HS-5 (cell line): ENCODE measurements at places on chromosomes 11 and 22.

- DNase-seq, result no peak
Measured at GRCh38 chr22:49717322-49717919, 110.3 kb downstream of the BRD1 start.

GRCh38 chr11:11636671-11637070 is 14.9 kb upstream of the GALNT18 start:
- no peak for DNase-seq

DNA sequence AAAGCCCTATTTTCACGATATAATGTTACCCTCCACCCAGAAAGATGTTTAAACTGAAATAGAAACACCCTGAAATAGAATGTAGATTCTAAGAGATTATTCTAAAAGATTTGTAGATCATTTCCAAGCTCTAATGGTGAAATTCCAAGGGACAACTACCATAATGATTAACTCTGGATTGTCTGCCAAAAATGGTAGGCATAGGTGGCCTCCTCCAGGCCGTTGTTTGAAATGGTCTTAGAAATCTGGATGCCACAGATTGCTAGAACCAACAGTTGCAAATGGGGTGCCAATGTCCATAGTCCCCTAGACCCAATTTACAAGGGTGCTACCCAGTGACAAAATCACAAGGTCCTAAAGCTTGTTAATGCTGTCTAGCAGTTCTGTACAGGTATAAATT is 6.7 kb upstream of the SLC6A5 start:
- no peak for DNase-seq

GRCh38 chr22:26672060-26672471 is 14.7 kb downstream of the MIAT start:
- DNase-seq, result no peak

GRCh38 chr11:69172674-69173073 is 16.9 kb downstream of the SMIM38 start:
- no peak for DNase-seq

DNA sequence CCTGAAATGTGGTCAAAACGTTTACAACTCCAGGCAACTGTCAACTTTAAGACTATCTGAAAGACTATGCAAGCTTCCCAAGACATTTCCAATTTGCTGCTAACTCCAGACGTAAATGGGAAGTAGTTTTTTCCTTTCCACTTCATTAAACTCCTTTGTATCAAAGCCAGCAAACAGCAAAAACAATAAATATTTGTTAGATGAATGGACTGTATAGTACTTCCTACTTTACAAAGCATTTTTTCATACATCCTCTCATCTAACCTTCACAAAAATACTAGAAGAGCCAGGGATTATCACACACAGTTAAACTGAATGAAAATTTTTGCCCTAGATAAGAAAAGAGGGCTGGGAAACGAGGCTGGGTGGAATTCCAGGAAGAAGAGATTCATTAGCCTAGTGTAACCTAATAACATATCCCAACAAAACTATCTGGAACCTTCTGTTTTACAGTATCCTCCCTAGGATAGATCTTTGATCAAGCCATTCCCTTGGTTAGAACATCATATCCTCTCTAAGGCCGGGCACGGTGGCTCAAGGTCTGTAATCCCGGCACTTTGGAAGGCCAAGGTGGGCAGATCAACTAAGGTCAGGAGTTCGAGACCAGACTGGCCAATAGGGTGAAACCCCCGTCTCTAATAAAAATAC is 10.4 kb downstream of the NUP98 start:
- DNase-seq, result no peak

DNA sequence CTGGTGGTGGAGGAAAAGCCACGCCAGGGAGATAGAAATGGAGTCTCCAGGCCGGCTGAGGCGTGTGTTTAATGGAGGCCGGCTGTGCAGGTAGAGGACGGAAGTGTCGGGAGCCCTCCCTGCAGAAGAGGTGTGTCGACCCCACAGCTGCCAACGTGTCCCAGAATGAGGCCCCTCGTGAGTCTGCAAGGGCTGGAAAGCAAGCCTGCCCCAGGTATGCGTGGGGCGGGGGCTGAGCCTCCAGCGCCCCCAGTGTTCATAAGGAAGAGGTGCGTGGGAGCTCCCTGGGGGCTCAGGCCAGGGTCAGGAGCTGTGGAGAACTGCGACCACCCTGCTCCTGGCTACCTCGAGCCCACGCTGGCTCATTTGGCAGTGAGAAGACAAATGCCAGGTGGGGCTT is 38.0 kb upstream of the JAM3 start:
- DNase-seq, result no peak

- no peak for DNase-seq
Measured at GRCh38 chr11:35146711-35147110, 7.7 kb downstream of the CD44 start.

- no peak for DNase-seq
Measured at GRCh38 chr11:36426226-36426848, 83.7 kb downstream of the TRAF6 start.

GRCh38 chr22:17113600-17113999 is 7.6 kb downstream of the TMEM121B start:
- DNase-seq, result no peak

DNA sequence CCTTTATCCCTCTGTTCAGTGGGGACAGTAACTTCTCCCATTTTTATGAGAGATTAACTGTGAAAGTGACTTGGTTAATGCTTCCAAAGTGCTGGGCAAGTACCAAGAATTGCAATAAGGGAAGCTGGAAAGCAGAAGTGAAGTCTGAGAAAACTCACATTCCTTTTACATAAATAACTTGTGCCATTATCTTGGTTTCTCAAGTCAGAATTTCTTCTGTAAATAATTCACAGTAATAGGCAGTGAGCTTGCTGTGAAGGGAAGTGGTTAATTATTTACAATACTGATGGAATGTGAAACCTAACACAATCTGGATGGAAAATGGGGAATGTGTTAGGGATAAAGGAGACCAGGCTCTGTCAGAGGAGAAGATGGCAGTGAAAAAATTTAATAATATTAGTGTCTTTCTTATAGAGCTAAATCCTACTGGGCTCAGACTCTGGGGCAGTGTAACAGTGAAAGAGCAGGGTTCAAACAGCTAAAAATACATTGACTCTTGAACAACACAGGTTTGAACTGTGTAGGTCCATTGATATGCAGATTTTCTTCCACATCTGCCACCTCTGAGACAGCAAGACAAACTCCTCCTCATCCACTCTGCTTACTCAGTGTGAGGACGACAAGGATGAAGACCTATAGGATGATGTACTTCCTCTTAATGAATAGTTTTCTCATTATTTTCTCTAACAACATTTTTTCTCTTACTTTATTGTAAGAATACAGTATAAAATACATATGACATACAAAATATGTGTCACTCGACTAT is 251.5 kb upstream of the ISX start:
- no peak for DNase-seq

DNA sequence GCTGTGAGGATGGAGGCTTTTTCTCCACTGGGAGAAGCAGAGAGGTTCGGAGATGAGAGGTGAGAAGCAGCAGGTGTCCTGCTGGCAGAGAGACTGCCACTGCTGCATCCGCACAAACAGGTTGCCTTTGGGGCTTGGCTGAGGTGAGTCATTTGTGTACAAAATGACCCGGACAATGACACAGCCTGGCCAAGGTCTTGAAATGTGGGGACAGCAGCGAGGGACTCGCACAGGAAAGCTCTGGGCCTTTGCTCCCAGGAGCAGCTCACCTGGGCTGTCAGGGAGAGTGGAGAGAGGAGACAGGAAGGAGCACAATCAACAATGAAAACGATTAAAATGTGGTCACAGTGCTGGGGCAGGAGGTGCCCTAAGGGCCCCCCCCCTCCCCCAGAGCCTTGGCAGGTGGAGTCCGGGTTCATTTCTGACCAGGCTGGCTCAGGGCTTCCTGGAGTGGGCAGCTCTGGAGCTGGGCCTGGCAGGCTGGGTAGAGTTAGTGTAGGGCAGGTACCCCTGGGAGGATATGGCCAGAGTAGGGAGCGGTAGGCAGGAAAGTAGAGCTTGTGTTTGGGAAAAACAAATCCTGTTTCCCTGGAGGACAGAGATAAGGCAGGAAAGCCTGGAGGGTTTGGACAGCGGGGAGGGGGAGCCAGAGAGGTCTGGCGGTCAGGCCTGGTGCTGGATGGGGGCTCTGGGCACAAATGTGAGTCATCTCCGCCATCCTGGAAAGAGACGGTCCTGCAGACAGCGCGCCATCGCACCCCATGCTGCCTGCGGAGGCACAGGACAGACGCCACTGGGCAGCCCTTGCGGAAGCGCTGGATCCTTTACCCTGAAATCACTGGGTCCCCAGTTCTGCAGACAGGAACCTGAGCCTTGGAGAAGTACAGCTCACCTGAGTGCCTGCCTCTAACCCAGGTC is 37.8 kb upstream of the CELSR1 start:
- no peak for DNase-seq

- no peak for DNase-seq
Measured at GRCh38 chr11:74933765-74934164, 15.1 kb downstream of the XRRA1 start.

DNA sequence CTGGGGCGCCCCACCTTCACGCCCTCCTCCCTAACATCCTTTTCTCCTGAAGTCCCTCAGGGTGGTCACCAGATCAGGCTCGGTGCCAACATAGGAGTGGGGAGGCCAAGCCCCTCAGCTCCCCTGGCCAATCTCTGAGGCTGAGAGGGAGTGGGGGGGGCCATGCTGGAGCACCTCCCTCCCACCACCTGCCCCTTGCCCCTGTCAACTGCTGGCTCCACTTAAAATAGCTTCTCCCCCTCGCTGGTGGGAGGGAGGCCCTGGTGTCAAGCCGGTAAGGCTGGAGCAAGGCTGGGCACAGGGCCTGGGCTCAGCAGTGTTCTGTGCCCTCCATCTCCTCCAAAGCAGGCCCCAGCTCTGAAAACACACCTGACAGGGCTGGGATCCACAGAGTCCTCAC is 4.9 kb downstream of the PLXNB2 start:
- no peak for DNase-seq

GRCh38 chr11:862081-862661 is 19.5 kb downstream of the TSPAN4 start:
- DNase-seq, result no peak

- no peak for DNase-seq
Measured at GRCh38 chr22:26273011-26273675, 103.9 kb downstream of the SEZ6L start.

DNA sequence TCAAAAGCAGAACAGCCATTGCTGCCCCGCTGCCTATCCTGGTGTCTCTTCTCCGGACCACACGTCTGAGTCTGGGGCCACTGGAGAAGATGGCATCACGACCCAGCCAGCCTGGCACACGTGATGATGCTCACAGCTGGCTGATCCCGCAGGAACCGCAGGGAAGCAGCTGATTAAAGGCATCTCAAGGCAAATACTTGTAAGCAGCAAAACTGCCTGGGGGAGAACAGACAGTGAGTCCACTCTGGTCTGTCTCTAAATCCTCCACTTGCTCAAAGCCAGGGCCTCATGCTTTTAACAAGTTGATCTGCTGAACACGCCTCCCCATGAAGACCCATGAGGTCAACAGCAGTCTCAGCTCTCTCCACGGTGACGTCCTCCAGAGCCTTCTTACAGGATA is 108.6 kb downstream of the BRD1 start:
- DNase-seq, result no peak

GRCh38 chr22:29726512-29727130 is 6.8 kb downstream of the CABP7 start:
- DNase-seq, result no peak

DNA sequence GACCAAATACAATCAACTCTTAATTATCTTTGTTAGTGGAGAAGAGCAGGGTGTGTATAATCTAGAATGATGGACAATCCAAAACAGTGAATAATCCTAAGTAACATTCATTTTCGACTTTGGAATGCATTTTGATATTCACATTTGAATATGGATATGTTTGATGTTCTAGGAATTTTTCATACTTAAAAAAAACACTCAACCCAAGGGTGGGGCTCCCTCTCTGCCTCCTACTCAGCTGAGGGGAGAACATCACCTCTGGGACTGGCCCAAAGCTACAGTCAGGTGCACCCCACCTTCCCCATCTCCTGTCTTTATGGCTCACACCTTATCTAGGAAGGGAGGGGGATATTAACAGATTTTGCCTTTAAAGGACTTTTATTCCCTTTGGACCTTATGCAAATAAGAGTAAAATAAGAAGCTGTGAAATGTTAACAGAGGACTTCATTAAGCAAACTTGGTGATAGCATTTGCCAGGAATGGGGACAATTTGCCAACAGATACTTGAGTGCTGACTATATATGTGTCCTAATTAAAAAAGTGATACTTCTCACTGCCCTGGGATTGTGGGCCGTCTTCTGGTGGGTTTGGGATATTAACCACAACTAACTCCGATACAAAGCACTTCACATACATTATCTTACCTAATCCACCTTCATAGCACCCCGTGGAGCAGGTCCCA is 187.0 kb downstream of the ST3GAL4 start:
- no peak for DNase-seq

DNA sequence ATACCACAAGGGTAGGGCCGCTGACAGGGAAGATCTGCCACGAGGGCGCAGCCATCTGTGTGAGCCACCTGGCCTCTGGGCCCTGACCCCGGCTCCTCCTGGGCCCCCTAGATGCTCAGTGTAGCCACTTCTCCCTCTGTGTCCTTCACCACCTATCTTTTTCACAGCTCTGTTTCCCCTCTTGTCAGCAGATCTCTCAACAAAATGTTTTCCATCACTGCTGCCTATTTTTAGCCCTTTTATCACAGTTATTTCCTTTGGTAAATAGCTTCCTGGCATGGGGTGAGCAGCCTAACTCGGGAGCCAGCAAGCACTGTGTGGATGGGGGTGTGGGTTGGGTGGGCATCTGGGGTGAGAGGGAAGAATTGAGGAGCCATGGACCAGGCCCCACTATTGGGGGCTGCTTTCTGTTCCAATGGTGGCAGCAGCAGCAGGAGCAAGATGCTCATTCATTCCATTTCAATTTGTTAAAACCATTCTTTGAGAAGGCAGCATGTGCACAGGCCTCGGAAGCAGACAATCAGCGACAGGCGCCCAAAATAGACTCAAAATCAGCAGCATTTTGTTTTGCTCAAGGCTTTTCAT is 135.2 kb upstream of the NAV2 start:
- DNase-seq, result no peak

DNA sequence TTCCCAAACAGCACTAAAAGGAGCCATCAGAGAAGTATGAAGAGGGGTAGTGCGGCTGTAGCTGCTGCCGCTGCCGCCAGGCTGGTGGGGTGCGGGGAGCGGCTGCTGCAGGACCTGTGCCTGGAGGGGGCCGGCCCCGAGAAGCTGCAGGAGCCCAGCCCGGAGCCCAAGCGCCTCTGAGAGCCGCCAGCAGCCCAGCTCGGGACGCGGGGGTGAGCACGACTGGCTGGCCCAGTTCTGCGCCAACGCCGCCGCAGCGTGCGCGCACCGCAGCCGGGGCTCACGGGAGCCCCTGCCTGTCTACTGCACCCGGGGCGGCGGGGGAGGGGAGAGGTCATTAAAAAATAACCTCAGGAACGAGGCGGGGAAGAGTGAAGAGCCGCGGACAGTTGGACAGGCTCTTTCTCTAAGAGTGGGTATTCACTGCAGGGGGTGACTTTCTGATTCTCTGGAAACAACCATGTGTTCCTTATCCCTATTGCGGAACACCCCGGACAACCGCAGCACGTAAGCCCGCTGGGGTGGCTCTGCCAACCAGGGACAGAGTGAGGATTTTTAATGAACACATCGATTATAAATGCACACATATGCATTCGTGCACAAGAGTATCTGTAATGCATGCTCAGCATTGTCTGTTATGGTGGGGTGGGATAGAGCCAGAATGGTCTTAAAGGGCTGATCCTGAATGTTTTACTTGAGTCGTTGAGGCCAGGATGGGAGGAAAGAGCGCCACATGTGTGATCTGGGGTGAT is 453 bp downstream of the GAS2 start:
- no peak for DNase-seq
